ENCODE measurements at places on chromosomes 3 and 15.

- no peak for DNase-seq
These were observed 86.1 kb downstream of the CCNL1 start for GRCh38 chr3:157073810-157074209.

- no peak for DNase-seq
These were observed 49.9 kb upstream of the P2RY1 start for GRCh38 chr3:152785051-152785450.

GRCh38 chr15:94655249-94655880 lies 424.0 kb downstream of the MCTP2 start:
- no peak for DNase-seq

- no peak for DNase-seq
These were observed 533.1 kb downstream of the TBL1XR1 start for GRCh38 chr3:176663837-176664831.

DNA sequence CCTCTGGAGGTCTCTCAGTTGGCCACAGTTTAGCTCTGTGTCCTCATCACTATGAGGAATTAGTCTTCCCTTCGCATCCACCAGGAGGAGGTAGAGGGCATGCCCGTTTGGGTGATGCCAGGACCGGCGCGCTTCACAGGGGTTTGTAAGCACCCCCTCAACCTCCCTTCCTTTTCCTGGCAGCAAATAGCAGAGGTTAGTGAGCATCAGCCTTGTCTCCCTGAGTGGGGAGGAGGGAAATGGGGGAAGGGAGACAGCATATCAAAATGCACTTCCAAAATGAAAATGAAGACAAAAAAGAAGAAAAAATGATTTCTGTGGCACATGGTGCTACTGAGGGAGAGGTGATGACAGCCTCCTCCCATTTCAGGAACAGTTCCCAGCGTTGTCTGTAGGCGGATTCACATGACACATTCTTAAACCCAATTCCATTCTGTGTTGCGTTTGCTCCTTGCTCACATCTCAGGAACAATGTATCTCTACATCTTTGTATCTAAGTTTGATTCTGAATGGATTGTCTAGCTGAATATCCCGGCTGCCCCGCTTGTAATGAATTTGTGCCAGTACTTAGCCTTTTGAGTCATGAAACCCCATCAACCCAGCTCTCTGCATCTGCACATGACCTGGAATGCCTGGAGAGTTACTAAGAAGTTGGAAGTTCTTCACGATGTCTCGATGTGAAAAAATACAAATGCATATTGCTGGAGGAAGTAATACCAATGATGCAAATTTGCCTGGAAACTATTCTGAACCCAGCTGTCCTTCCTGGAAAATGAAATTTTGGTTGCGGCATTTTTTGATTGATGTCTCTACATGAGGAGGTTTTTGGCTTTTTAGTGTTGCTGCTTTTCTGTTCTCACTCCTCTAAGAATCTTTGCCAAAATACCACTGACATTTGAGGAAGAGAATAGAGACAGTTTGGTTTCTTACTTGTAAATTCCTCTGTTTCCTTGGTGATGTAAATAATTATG lies 45.2 kb downstream of the TYRO3 start:
- DNase-seq, result peak; percentile 34

- DNase-seq, result no peak
These were observed 496.3 kb upstream of the CNTN3 start for GRCh38 chr3:75110741-75111140.

DNA sequence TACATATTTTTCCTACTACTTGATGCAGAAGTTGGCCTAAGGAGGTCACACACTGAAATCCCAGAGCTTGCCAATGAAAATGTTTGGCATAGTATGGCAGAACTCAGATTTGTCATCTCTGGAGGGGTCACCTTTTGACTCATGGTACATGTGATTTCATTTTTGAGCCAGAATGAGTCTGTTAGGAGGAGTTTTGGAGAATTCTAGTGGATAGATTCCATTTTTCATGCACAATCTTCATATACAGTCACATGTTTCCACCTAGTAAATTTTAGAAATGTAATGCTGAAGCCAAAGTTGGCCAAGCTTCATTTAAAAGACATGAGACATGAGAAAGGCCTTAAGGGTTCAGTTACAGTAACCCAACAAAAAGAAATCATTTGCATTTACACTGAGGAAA lies 97.8 kb upstream of the IGSF10 start:
- no peak for DNase-seq

DNA sequence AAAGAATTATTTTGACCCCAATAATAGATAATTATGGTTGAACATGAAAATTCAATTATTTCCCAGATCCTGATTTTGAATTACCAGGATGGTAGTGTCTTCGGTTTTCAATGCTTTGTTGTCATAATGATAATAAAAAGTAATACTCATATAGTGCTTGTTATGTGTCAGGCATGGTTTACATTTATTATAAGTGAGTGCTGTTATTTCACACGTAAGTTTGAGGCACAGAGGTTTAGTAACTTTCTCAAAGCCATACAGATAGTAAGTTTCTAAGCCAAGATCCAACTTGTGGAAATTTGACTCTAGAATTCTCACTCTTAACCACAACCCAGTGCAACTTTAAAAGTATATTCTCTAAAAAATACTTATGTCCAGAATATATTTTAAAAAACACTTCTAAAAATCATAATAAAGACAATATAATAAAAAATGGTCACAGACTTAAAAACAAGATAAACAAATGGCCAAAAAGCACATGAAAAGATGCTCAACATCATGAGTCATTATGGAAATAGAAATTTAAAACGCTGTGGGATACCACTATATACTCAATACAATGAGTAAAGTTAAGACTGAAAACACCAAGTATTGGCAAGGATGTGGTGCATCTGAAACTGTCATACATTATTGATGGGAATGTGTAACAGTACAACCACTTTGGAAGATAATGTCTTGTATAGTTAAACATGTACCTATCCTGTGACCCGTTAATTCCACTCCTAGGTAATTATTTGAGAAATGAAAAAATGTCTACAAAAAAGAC lies 45.2 kb downstream of the SPRED1 start:
- no peak for DNase-seq

DNA sequence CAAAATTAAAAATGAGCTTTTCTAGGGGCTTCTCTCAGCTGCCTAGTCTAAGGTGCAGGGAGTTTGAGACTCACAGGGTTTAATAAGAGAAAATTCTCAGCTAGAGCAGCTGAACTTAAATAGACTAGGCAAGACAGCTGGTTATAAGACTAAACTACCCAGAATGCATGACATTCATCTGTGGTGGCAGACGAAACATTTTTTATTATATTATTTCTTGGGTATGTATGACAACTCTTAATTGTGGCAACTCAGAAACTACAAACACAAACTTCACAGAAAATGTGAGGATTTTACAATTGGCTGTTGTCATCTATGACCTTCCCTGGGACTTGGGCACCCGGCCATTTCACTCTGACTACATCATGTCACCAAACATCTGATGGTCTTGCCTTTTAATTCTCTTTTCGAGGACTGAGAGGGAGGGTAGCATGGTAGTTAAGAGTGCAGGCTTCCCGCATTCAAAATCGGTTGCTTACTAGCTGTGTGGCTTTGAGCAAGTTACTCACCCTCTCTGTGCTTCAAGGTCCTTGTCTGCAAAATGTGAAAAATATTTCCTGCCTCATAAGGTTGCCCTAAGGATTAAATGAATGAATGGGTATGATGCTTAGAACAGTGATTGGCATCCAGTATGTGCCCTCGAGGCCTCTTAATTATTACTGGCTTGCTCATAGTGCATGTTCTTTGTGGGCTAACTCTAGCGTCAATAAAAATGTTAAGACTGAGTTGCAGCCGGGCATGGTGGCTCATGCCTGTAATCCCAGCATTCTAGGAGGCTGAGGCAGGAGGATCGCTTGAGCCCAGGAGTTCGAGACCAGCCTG lies 984 bp downstream of the CCR5 start:
- DNase-seq, result no peak

DNA sequence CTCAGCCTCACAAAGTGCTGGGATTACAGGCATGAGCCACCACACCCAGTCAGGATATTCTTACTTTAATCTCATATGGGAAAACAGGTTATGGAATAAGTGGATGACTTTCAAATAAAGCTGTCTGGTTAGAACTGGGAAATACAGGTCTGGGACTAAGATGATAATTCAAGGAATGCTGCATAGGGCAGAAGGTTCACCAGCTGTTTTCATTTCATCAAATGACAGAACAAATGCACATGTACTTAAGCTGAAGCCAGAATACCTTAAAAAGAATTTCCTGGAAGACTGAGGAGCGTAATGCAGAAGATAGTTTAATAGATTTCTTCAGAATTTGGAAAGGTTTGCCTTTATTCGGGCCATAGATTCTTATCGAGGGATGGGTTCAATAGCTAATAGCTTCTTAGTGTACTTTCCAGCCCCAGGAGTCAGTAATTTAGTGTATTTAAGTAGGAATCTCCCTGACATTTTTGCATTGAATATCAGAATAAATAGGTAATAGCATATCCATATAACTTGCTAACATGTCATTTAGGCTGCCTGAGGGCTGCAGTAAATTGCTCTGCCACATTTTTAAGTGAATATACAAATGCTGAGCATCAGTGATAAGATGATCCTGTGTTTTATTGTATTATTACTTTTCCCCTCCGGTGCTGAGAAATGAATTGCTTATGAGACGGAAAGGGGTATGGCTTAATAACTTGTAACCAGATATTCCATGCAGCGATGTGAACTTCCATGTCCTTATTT lies 40.3 kb upstream of the ZNF770 start:
- DNase-seq, result no peak

DNA sequence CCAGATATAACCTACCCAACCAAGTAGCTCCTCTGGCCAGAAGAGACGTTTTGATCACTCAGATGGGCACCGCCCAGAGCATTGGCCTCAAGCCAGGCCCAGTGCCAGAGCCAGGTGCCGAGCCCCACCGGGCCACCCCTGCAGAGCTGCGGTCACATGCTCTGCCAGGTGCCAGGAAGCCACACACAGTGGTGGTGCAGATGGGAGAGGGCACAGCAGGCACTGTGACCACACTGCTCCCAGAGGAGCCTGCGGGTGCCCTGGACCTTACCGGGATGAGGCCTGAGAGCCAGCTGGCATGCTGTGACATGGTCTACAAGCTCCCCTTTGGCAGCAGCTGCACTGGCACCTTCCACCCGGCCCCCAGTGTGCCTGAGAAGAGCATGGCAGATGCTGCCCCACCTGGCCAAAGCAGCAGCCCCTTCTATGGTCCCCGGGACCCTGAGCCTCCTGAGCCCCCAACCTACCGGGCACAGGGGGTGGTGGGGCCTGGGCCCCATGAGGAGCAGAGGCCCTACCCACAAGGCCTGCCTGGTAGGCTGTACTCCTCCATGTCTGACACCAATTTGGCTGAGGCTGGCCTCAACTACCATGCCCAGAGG lies 19.1 kb upstream of the APEH start:
- no peak for DNase-seq

DNA sequence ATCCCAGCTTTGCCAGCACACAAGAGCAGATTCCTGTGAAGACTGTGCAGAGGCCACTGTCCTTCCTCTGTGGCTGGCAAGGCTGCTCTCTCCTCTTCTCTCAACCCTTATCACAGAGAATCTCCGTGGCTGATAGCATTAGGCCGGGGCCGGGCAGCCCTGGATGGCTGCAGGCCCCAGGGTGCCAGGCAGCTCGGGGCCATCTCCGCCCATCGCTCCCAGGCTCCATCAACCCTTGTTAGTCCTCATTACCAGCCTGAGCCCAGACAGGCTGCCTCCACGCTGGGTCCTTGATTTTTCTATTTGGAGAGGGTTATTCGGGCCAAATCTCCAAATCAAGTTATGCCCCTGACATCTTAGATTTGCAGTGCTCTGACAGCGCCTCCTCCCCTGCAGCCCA lies 39.1 kb downstream of the MRPL46 start:
- no peak for DNase-seq

- no peak for DNase-seq
These were observed 53.1 kb downstream of the HEG1 start for GRCh38 chr3:125002414-125003368.

DNA sequence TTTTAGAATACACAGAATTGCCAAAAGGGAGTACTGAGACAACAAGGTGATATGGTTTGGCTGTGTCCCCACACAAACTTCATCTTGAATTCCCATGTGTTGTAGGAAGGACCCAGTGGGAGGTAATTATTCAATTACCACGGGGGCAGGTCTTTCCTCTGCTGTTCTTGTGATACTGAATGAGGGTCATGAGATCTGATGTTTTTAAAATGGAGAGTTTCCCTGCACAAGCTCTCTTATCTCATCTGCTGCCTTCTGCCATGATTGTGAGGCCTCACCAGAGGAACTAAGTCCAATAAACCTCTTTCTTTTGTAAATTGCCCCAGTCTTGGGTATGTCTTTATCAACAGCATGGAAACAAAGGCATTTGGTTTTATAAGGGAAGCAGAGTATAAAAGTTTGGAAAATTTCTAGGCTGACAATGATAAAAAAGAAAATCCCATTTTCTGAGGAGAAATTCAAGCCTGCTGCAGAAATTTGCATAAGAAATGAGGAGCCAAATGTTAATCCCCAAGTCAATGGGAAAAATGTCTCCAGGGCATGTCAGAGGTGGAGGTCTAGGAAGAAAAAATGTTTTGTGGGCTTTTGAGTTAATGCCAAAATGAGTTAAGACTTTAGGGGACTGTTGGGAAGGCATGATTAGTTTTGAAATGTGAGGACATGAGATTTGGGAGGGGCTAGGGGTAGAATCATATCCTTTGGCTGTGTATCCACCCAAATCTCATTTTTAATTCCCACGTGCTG lies 130.5 kb upstream of the THRB start:
- DNase-seq, result no peak

DNA sequence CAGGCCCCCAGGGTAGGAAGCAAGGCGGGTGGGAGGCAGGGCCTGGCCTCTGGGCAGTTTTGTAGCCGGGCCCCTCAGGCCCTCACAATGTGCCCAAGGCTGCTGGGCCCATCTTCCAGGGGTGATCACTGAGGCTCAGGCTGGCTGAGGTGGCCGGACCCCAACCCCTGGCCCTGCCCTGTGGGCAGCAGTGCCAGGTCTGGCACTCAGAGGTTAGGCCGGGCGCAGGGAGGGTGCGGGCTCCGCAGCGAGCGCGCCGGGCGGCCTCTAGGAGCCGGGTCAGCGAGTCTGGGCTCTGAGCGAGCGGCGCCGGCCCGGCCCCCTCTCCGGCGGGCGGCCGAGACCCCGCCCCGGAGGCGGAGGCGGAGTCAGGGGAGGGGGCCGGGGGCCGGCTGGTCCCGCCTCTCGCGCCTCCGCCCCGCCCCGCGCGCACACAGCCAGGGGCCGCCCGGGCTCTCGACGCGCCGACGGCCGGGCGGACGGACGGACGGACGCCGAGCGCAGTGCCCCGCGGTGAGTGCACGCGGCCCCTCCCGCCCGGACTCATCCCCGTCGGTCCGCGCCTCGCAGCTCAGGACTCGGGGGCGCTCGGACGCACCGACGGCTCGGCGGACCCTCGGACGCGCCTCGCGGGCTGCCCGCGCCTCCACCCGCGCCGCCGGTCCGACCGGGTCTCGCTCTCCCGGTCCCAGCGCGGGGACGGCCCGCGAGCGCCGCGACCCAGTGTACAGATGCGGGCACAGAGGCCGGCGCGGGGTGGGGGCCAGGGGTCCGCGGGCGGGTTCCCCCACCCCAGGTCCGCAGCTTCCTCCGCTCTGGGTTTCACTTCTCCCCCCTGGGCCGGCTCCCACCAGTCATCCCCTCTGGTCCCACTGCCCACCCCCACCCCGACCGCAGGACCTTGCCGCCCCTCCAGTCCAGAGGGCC lies at the start of gene FBLN2:
Gene FBLN2, plus strand, starts transcription at position 430 of the 927 bp plus-strand sequence. CDS start 21,231 bp downstream, outside the sequence.
- DNase-seq, result no peak

All from central memory CD8-positive, alpha-beta T cell (primary cell).